SHP77 treated with DMSO at 0.1 percent for 48 hours (cell line): ENCODE measurements at places on chromosomes 7 and 10.

DNA sequence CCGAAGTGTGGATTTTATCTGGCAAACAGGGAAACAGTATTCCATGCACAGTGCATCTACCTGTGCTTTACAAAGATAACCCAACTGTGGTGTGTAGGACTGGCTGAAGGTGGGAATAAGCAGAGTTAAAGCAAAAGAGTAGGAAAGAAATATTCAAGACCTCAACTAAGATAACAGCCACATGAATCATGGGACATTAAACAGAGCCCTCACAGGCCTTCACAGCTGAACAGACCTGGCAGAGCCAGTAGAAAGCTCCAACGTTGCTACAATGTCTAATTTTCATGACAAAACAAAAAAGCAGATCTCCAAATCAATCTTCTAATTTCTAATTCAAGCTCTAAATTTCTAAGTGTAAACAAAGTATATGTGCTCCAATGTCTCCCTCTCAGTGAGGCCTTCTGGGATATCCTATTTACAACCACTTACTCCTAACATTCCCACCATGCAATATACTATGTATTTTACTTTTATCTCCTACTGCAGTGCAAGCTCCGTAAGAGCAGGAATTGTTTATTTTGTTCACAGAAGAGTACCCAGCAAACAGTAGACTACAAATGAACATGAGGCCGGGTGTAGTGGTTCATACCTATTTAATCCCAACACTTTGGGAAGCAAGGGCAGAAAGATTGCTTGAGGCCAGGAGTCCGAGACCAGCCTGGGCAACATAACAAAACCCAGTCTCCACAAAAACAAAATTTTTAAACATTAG is 63.5 kb downstream of the UBE2H start:
- DNase-seq = no peak

- no peak for DNase-seq
Measured at GRCh38 chr10:124683814-124684213, 60.4 kb downstream of the FAM53B start.

GRCh38 chr10:92901819-92902251 is 53.5 kb downstream of the EXOC6 start:
- DNase-seq = no peak

DNA sequence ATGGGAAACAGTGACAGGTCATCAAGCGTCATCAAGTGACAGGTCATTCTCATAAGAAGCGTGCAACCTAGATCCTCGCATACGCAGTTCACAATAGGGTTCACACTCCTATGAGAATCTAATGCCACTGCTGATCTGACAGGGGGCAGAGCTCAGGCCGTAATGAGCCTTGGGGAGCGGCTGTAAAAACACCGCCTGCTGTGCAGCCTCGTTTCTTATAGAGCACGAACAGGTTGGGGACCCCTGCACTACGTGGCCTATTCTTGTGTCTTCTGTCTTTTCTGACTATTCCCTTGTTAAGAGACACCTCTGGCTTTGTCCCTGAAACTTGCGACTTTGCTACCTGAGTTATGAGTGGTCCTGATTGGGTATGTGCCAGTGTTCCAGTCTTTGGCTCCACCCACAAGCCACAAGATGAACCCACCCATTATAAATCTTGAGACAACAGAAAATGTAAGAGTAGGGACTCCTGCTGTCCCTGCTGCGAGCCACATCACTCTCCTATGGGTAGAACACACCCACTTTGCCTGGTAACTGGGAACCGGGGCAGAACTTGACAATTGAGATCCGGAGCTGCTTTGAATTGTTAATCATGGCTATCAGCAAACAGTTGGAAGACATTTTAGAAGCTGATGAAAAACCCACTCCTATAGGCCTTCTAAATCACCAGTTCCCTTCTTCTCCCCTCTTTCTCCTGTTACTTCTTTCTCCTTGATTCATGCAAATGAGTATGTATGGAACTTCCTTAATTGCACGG is 55.8 kb upstream of the EXOC4 start:
- no peak for DNase-seq

GRCh38 chr7:30080818-30081217 is 52.6 kb downstream of the PLEKHA8 start:
- no peak for DNase-seq

DNA sequence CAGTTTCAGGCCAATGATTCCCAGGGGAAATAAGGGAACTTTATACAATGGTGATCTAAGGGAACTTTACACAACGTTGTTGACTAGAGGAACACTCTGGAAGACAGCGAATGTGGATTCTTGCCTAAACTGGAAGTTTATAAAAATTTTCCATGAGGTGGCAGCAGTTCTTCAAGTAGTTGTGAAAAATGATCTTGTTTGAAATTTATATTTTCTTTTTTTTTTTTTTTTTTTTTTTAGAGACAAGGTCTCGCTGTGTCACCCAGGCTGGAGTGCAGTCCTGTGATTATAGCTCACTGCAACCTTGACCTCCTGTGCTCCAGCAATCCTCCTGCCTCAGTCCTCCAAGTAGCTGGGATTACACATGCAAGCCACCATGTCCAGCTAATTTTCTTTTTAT is 32.1 kb upstream of the GTF2I start:
- DNase-seq = no peak

DNA sequence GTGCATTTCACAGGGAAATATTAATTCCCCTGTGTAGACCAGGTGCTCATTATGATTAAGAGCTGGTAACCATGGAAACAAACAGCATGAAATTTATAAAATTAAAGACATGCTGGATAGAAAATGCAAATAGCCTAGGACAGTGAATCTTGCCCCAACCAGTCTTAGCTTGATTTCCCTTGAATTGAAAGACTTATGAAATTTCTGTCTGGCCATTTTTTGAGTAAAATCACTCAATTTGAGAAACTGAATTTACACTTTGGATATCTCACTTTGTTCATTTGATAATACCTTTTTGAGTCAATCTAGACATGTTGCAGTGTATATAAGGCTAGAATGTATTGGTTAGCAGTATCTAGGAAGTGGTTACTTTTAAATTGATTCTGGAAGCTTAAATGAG is 4.4 kb upstream of the SMIM30 start:
- no peak for DNase-seq

DNA sequence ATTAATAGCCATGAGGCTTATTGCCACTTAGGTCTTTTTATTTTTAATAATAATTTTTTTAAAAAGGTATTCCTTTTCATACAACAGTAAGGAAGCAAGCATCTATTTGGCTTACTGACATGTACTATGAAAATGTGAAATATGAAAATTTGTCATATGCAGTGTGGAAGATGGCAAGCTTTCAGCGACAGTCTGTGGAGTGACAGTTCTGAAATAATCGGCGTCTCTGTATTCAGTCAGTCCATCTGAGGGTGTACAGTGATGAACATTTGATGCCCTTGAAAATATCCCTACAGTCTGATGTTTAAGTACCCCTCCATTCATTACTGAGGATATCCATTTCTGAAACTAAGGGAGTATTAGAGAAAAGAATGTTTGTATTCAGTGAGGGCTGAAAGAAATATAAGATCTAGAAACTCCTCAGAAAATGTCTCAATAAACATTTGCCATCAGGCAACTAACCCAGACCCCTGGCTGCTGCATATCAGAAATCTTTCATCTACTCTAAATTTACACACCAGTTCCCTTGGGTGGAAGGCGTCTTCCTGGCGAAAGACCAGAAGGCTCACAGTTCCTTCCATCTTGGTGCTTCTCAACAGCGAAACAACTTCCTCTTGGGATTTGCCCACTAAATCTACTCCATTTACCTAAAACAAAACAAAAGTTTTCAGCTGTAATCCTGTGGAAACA is 440.6 kb downstream of the PARD3 start:
- DNase-seq = no peak

- DNase-seq = no peak
Measured at GRCh38 chr7:69837387-69838068, 239.3 kb downstream of the AUTS2 start.
